ENCODE measurements at places on chromosomes 11 and 22.

DNA sequence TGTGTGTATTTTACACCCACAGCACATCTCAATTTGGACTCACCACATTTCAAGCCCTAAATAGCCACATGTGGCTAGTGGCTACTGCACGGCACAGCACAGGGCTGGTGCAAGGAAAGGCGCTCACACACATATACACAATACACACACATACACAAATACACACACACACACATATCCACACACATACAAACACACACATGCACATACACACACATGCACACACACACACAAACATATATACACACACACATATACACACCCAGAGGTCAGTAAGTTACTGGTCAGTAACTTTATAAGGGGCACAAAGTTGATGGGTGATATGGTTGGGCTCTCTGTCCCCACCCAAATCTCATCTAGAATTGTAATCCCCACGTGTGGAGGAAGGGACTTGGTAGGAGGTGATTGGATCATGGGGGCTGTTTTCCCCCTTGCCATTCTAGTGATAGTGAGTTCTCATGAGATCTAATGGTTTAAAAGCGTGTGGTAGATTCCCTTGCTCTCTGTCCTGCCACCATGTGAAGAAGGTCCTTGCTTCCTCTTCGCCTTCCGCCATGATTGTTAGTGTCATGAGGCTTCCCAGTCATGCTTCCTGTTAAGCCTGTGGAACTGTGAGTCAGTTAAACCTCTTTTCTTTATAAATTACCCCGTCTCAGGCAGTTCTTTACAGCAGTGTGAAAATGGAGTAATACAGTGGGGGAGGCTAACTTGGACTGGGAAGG, 37.6 kb upstream of the DKK3 start:
- DNase-seq, result no peak

GRCh38 chr11:70210530-70210929, 7.4 kb downstream of the FADD start:
- DNase-seq, result no peak

GRCh38 chr22:19811211-19811621, 43.5 kb downstream of the GNB1L start:
- DNase-seq, result no peak

- DNase-seq, result no peak
Measured at GRCh38 chr11:103384652-103385051, 275.4 kb downstream of the DYNC2H1 start.

- no peak for DNase-seq
Measured at GRCh38 chr11:46489656-46490560, 98.3 kb upstream of the CHRM4 start.

- peak; percentile 68 for DNase-seq
Measured at GRCh38 chr11:118929501-118930093, 3.9 kb upstream of the BCL9L start.

GRCh38 chr22:49930596-49931412, 12.4 kb downstream of the CRELD2 start:
- no peak for DNase-seq

- DNase-seq, result no peak
Measured at GRCh38 chr11:6703247-6704063, 20.3 kb upstream of the MRPL17 start.

GRCh38 chr11:111135778-111136570, 109.6 kb upstream of the POU2AF2 start:
- DNase-seq, result no peak

- no peak for DNase-seq
Measured at GRCh38 chr22:45010532-45010900, 711 bp upstream of the PHF21B start.

GRCh38 chr11:71339396-71339881, 87.1 kb upstream of the SHANK2 start:
- no peak for DNase-seq

DNA sequence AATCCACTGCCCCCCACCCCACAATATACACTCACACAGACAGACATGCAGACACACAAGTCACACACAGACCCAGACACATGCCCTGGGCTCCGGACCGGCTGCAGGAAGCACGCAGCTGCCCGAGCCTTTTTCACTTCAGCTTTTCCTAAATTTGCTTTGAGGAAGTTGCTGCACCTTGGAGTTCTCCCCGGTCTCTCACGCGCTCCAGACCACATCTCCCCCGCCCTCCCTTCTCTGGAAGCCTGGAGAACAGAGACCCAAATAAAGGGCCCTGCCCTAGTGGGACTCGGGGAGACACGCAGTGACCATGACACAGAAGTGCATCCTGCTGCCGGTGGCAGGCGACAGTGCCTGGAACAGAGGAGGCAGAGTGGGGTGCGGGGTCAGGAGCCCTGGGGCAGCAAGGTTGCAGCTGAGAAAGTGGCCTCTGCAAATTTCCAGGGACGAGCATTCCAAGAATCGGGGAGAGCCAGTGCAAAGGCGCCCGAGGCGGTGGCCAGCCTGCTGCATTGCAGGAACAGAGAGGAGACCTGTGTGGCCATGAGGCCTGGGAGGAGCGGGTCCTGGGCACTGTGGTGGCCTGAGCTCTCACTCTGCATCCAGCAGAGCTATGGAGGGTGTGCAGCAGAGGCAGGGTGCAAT, 19.1 kb downstream of the RPL3 start:
- no peak for DNase-seq

- no peak for DNase-seq
Measured at GRCh38 chr11:3022982-3023381, 30.9 kb upstream of the NAP1L4 start.

GRCh38 chr11:118343981-118344515, at the start of gene CD3G:
TSS of gene CD3G (plus strand) at chr11:118344344. CDS start at chr11:118344424, 80 bp downstream.
- peak; percentile 67 for DNase-seq

GRCh38 chr22:35638410-35638809, 9.8 kb upstream of the APOL6 start:
- no peak for DNase-seq

DNA sequence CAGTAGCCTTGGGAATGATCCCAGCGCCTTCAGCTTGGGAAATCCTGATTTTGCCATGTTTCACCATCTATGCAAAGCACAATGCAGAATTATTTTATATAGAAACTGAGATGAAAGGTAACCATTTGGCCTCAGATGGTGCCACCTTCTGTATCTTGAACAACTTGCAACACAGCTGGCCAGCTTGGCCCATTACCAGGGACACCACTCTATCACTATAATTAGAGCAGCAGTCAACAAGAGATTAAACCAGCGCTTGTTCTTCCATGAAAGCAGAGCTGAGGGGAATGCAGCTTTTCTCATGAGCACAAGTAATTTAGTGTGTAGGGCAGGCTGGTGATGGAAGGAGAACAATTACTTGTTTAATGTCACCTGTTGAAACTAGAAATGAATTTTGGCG, 6.7 kb upstream of the ZDHHC13 start:
- no peak for DNase-seq

DNA sequence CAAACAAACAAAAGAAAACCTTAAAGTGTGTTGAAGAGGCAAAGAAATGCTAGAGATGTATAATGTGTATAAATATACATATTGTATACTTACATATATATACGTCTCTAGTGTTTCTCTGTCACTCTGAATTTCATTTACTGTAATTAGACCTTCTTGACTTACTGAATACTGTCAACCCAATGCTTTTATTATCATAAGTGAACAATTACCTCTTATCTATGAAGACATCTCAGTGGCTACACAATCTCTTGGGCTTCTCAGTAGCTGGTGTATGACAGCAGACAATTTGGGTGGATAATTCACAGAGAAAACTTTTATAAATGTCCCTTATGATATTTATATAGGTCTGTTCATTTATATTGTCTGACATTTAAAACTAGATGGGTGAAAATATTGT, 664.1 kb upstream of the ANO3 start:
- no peak for DNase-seq
